ENCODE measurements at places on chromosomes 16 and 17.
A peak's percentile ranks its signal among the peaks of the same experiment; 100 is the strongest.

- no peak for DNase-seq
Observed at GRCh38 chr16:80683646-80684045, 120.8 kb downstream of the CDYL2 start.

DNA sequence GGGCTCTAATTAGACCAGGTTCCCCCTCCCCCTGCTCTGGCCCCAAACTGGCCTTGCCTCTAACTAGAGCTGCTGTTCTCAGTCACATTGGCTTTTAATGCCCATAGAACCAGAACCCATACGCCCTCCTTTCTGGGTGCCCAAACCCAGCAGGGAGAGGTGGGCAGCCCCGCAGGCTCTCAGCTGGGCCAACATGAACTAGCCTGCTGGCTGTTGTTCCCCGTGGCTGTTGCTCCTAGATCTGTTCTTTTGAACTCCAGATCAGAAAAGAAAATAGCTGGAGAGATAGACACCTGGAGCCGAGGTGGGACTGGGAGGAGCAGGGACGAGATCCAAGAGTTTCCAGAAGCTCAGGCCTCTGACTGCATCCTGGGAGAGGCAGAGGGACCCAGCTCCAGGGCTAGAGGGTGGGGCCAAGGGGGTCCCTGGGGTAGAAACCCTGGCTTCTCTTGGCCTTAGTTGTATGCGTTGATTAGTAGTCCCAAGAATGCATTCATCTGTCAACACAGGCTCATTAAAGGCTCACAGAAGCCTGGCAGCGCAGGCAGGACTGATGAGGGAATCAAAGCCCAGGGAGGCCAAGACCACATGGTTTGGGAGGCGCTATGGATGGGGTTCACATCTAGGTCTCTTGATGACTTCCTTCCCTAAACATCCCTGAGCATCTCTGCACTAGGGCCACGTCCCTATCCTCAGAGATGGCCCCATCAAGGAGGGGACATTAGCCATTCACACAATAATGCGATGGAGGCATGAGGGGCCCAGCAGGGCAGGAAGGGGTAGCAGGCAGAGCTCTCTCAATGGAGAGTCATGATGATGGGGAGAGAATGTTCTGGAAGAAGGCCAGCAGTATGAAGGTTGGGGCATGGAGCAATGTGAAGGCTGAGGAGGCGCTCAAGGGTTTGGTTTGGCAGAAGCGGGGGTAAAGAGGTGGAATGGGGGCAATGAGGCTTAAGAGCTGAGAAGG, 1.3 kb upstream of the CPSF4L start:
- DNase-seq = no peak

GRCh38 chr16:26983426-26983825, 83.3 kb upstream of the C16orf82 start:
- no peak for DNase-seq

DNA sequence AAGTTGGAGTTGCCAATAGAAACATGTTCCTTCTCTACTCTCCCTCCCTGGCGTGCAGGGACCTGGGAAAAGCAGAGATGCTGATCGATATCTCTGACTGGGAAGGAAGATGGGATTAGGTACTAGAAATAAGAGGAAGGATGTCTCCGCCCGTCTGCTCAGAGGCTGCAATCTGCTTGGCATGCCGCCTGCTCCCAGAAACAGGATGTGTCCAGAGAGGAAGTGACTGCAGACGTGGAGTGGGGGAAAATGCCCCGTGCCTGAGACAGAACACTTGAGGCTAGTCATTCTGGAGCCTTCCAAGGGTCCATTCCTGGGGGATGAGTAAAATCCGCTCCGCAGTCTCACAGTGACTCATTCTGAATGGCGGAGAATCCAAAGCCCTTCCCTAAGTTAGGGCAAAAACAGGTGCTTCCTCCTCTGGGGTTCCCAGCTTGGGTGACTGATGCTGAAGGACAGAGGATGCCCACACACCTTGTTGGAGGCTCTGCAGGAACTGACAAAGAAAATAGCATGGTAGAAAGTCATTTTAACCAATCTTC, 45.0 kb upstream of the SMURF2 start:
- no peak for DNase-seq

GRCh38 chr17:40075201-40075941, 12.6 kb downstream of the THRA start:
- peak; percentile 48 for DNase-seq

GRCh38 chr17:50620858-50621257, 13.8 kb upstream of the ABCC3 start:
- DNase-seq = no peak

DNA sequence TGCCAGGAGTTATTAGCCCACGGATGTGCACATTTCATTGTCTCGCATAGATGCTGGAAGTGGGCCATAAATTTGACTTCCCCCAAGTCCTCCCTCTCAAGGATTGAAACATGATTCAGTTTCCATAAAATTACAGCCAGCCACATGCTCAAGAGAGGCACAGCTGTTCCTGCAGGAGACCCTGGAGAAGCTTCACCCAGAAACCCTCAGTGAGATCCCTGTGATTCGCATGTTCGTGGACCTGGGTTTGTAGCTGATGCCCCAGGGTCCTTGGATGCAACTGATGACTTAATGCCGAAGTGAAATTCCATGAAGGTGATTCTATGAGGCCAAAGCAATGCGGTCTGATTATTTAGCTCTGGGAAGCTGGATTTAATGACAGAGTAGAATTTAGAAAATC, 24.7 kb upstream of the AQP8 start:
- DNase-seq = no peak
